ENCODE measurements at places on chromosomes 7 and 10.

GRCh38 chr7:29309041-29309854 lies 114.7 kb downstream of the CHN2 start:
- peak; percentile 51 for DNase-seq

DNA sequence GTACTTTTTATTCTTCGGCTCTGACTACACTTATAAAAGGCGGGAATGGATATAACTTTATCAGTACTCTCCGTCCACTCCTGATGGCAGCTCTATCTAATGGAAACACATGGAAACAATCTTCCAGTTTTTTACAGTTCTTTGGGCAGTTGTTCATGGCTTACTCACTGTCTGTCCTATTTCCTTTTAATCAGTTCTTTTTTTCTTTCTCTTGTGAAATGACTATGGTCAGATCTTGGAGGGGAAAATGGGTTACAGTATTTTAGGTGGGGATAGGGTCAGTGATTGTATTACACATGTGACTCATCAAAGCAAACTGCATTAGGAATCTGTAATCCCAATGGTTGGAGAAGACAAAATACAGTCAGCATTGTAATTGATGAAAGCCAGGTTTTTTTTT lies 112.4 kb downstream of the BICC1 start:
- DNase-seq, result no peak

- no peak for DNase-seq
Measured at GRCh38 chr10:119737823-119738222, 12.0 kb downstream of the INPP5F start.

GRCh38 chr7:29494350-29494749 lies 69.3 kb upstream of the PRR15 start:
- no peak for DNase-seq

DNA sequence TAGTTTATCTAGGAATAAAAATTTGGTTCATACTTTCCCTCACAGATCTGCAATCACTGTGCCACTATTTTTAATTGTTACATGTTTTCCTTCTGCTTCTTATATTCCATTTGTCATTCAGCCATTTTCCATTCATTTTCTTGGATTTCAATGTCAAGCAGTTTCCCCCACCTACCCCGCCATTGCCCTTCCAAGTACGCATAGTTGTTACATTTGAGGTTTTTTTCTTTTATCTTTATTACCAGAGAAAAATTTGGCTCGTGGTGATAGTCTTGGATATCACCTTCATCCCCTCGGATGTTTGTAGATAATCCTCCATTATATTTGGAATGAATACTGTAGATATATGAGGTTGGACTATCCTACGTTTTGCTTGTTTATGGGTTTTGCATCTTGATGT lies 159.7 kb downstream of the CRPPA start:
- no peak for DNase-seq

DNA sequence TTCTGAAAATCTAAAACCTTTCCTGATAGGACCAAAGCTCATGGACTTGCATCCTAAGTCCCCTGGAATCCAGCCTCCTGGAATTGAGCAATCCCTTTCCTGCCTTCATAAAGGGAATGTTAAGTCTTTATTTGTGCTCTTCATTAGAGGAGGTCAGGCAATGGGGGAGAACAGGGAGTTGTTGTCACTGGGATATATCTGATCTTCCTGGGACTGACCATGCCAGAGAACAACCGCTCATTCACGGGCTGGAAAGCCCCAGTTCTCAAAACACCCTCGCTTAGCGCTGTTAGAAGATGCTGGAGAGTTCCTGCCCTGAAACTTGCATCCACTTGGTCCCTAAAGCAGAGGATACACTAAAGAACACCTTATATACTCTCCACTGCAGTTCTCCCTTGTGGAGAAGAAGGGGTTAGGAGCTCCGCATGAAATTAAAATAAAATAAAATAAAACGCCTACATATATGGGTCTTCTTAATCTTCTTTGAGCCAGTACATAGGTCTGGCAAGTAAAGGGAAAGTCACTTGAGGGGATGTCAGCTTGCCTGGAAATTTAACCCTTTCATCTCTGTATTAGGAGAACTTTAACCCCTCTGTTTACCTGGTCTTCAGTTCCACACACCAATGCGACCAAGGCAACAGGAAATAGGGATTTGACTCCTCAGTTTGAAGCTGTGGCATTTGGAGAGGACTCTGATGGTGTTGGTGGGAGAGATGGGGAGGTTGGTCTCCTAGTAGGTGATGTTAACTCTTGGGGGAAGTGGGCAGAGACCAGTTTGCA lies 1.2 kb downstream of the SORCS1 start:
- no peak for DNase-seq

DNA sequence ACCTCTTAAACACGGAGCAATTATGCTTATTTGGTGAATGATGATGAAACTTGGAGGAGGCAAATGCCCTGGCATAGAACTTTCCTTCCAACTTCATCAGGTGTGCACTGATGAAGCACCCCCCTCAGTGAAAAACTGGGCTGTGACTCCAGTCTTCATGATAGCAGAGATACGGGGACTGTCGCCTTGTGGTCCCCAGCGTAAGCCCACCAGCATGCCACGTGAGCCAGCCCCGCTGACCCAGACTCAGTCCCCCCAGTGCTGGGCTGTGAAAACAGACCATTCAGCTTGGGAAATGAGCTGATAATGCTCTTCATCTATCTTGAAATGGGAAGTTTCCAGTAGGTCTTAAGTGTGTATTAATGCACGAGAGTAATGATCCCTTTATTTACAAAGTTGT lies 177.0 kb downstream of the SNX10 start:
- no peak for DNase-seq

- no peak for DNase-seq
Measured at GRCh38 chr10:42623929-42624328, 14.4 kb downstream of the ZNF33B start.

- DNase-seq, result no peak
Measured at GRCh38 chr7:506921-507622, 12.6 kb downstream of the PDGFA start.

DNA sequence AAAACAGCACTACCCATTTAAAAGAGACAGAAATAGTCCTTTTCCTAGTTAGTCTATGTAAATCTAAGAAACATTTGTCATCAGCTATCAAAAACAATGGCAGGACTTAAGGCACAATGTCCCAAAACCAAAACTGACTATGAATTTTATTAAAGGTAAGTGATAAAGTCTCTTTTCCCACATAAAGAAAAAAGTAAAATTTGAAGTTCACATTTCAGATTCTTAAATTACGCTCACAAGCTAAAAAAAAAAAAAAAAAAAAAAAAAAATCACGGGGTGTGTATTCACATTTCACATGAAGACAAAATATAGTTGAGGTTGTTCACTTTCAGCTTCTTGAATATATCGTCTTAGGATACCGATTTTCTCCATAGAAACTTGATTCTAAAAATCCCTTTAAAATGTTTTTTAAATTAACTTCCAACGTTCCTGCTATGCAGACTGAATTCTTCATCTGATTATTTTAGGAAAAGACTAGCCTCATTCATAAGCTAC lies 1.6 kb downstream of the P4HA1 start:
- no peak for DNase-seq

- DNase-seq, result no peak
Measured at GRCh38 chr10:4685904-4686643, 139.9 kb upstream of the AKR1E2 start.

GRCh38 chr7:113955157-113955556 lies 36.3 kb upstream of the PPP1R3A start:
- no peak for DNase-seq

- no peak for DNase-seq
Measured at GRCh38 chr10:82242778-82243177, 367.8 kb downstream of the NRG3 start.

DNA sequence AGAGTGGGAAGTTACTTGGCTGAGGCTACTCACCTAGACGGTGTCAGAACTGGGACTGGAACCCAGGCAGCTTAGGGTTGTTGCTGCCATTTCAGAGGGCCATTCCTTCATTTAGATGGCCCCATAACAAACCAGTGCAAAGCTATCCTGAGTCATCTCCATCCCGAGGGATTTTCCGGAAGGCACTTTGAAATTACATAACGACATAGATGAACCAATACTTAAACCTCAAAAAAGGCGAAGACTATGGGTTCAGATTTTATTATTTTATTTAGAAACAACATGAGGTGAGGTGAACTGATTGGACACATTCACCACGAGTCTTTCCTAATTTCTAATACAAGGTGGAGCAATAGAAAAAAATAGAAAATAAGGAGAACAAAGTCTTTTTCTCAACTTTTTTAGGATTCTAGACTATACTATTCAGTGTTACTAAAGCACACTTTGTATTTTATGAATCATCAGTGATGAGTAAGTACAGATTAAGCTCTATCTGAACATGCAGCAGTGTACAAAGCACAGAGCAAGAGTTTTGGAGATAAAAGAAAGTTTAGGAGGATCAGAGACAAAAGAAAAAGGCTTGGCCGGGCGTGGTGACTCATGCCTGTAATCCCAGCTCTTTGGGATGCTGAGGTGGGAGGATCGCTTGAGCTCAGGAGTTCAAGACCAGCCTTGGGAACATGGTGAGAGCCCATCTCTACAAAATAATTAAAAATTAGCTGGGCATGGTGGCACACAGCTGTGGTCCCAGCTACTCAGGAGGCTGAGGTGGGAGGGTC lies 79.5 kb upstream of the SVIL start:
- no peak for DNase-seq
